ENCODE measurements at places on chromosomes 3 and 15.

GRCh38 chr3:19070325-19070724 lies 78.0 kb upstream of the KCNH8 start:
- no peak for DNase-seq

DNA sequence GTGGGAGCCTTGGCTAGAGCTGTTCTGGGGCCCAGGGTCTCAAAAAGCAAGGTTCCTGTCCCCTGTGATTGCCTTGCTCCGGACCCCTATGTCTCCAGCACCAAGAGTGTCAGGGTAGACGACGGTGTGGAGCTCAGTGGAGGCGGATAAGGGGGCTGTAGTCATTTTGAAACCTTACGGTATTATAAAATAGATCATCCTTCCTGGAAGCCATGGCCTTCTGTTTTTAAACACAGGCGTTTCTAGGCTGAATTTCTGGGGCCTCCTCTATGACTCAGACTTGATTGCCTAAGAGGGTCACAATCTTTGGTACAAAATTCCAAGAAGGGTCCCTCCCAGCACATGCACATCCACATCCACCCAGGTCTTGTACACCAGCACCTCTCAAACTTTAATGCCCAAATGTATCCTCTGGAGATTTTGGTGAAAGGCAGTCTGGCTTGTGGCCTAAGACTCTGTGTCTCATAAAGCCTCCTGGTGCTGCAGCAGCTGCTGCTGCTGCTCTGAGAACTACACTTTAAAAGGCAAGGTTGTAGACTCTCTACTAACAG lies 70.5 kb upstream of the XCR1 start:
- DNase-seq = no peak

GRCh38 chr15:38559131-38559530 lies 5.5 kb downstream of the RASGRP1 start:
- peak; percentile 3 for DNase-seq

DNA sequence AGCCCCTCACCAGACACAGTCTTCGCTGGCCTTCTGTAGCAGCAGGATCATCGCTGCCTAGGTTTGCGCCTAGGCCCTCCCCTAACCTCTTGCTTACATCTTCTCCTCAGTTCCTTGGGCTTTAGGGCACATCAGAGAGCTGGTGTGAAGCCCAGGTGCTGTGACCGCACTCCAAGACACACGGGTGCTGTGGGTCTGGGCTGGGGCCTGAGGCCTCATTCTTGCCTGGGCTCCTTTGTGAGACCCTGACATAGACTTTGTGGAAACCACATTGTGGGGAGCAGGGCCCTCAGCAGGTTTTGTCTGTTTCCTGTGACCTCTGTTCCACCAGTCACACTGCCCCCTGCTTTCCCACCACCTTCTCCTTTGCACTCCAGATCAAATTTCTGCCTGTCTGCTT lies 8.0 kb downstream of the AMIGO3 start:
- no peak for DNase-seq

DNA sequence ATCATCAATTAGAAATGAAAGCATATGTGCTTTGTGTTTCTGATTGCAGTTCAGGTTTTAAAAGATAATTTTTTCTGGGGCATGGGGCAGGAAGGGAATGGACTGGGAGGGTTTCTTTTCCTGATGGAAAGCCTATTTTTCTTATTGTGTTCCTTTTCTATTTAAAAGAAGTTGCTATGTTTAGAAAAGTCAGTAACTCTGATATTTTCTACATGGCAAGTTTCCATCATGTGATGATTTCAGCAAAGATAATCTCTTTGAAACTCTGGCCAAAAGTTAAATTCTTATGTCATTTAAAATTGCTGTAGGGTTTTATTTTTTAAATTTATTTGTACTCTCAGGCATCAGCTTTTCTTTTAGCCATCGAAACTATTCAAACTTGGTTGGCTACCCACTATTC lies 601.2 kb downstream of the FOXP1 start:
- peak; percentile 34 for DNase-seq

DNA sequence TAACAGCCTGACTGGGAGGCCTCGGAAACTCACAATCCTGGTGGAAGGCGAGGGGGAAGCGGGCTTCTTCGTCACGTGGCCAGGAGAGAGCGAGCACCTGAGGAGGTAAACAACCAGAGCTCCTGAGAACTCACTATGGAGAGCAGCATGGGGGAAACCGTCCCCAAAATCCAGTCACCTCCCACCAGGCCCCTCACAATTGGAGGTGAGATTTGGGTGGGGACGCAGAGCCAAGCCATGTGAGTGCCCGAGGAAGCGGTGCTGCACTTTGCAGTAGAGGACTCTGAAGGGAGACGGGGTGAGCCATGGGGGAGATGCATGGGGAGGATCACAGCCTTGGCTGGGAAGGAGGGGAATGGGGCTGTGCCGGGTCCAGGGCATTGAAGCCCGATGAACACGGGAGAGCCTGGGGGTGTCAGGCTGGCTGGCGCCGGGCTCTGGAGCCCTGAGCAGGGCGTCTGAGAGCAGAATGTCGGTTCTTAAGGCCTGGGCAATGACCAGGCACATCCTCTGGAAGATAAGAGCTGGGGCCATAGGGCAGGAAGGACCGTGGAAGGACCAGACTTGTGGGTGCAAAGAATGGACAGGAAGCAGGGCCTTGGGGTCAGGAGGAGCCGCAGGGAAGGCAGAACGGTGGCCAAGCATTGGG lies 117.7 kb downstream of the GABRG3 start:
- no peak for DNase-seq

DNA sequence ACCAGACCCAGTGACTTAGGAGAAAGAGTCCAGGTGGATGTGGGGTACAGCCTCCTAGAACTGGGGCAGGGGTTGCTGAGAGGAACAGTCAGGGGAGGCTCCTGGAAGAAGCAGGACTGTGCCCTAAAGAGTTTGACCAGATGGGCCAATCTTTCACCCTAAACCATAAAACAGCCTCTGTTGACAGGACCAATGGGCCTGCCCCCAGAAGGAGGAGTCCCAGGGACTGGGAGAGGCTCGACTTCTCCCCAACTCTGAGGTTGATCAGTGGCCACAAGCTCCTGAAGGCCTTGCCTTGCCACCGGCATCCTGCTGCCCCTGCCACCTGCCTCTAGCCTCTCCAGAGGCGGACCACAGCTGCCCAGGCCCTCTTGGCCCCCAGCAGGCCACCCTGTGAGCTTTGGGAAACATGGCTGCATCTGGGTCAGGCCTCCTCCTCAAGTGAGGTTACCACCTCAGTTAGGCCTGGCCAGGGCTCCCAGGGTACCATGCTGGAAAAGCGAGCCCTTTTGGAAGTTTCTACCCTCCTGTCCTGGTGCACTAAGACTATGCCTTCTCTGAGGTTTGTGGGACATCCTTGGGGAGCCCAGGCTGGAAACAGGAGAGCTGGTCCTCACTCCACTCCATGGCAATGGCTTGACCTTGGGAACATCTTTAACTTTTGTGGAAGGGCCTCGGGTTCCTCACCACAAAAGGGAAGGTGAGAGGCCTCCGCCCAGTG lies 2.8 kb downstream of the VIPR1 start:
- no peak for DNase-seq

GRCh38 chr3:50616770-50617095 lies 218 bp upstream of the MAPKAPK3 start:
- DNase-seq = peak; percentile 90

- no peak for DNase-seq
These were observed 2.6 kb downstream of the CILP start for GRCh38 chr15:65208647-65209046.

DNA sequence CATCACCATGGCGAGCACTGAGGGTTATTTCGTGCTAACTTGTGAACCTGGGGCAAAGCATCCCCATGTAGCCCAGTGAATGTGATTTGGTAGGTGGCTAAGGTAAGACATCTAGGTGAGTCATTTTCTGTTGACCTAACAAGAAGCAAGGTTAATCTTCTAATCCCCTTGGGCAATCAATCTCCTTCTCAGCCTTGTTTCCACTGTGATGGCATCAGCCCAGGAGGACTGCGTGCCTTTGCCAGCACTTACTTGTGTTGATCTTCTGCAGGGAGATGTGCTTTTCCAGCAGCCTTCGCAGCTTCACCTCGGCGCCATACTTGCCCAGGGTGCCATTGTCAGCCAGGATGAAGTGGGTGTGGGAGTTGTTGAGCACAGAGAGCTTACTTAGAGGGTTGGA lies 35.7 kb downstream of the TRPM1 start:
- DNase-seq = no peak

DNA sequence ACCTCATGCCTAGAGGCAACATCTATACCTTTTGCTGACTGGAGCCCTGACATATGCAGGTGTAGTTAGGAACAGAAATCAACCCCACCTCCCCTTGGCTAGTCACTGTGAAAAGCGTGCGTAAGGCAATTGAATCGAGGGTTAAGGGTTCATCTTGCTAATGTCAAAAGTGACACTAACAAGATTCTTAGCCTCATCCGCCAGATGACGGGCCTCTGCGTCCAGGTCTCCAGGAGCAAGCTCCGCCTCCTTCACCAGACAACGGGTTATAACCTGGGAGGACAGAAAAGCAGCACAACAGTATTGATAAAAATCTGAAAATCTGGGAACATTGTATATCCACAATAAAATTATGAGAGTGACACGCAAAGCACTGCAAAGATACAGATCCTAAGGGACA lies 4.7 kb downstream of the SELENOS start:
- DNase-seq = no peak

Measured in right lung (tissue), 10 donors.